ENCODE measurements at places on chromosomes 5 and 9. TPM values are rescaled to one million over a fixed set of nuclear protein-coding genes. Genes with fewer than 3 reads are reported as not detected.

Gene CAMLG
- total RNA-seq, result 19.9 TPM

Gene TMEM215
- not detected for total RNA-seq

Gene TCF7
- 2.1 TPM for total RNA-seq

Gene ZNF300
- total RNA-seq, result 1.1 TPM

Gene SARDH
- 0.43 TPM for total RNA-seq

Gene MARCOL
- total RNA-seq, result not detected

Gene CDH9
- total RNA-seq, result not detected

Gene FOXD4L4
- not detected for total RNA-seq

GRCh38 chr5:151952238-151952637 lies 27.6 kb upstream of the GLRA1 start:
- H3K27me3 ChIP-seq, result no peaks in the 10 kb centered on the region
- H3K27ac ChIP-seq, result no peak overlapping the region
- DNase-seq, result no peak

- no peaks in the 10 kb centered on the region for H3K27me3 ChIP-seq
- no peak for DNase-seq
- H3K4me3 ChIP-seq, result no peak overlapping the region
- no peaks in the 10 kb centered on the region for H3K4me1 ChIP-seq
These were observed 337.5 kb downstream of the NR2F1-AS1 start for GRCh38 chr5:93243481-93243880.

DNA sequence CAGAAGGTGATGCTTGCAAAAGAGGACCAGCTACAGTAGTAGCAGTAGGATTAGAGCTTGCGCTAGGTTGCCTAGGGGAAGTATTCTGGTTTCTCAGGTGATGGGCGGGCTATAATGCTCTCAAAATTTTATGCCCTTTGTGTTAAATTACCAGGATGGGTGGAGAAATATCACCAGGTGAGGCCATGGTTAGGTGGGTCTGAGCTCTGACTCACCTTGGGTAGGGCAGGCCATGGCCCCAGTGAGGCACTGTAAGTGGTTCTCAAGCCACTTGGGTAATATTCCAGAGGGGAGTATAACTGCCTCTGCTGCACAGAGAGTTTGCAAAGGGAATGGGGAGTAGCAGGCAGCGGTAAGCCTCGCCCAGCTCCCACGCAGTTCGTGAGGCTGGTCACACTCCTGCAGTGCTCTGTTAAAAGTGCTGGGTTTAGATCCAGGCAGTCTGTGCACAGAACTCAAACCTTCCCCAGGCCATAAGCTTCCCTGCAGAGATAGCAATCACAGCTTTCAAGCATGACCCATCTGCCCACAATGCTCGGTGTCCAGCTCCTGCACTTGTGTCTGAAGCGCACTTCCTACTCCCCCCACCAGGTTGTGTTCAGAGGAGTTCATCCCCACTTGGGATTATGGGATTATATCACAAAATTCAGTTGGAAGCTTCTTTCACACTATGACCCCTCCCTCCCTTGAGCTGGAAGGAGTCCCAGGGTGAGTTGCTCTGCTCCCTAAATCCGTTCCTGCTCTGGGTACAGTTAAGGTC lies 575.0 kb downstream of the CHSY3 start:
- no peaks in the 10 kb centered on the region for H3K27me3 ChIP-seq
- H3K36me3 ChIP-seq, result no peaks in the 10 kb centered on the region
- H3K4me3 ChIP-seq, result no peak overlapping the region
- no peak overlapping the region for H3K27ac ChIP-seq
- no peak for DNase-seq

DNA sequence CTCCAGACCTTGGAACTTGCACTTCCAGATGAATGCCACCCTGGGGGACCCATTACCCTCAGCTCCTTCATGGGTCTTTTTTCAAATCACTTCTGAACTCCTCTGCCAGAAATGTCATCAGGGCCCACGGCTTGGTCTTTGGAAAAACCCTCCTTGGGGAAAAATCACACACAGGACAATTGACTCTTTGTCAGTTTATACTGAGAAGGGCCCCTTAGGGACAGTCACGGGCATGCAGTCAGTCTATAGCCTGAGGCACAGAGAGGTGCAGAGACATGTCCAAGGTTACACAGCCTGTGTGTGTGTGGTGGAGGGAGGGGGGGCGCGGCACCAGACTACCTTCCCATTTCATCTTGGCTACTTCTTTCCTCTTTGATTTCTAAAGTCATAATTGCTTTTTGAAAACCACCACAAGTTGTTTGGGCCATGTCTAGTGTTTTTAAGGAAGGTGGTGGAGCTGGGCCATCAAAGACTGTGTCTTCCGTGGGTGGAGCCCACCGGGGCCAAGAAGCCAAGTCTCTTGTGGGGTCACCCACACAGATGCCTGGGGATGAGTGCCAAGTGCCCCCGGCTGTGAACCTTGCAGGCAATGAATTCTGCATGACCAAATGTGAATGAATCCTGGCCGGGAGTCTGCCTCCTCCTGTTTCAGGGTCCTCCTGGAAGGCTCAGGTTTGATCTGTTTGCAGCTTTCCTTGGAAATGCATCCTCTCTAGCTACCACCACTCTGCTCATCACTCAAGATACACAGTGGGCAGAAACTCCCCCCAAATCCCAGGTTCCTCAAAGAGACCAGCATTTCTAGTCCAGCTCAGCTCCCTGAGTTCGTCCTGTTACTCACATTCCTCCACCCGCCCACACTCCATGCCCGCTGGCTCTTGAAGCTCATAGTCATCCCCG lies 200.1 kb upstream of the TBC1D2 start:
- DNase-seq, result no peak
- no peaks in the 10 kb centered on the region for H3K4me1 ChIP-seq
- H3K27ac ChIP-seq, result no peak overlapping the region
- H3K36me3 ChIP-seq, result no peaks in the 10 kb centered on the region

- no peak overlapping the region for H3K4me3 ChIP-seq
- H3K36me3 ChIP-seq, result no peaks in the 10 kb centered on the region
- H3K27ac ChIP-seq, result no peak overlapping the region
- no peak for DNase-seq
- no peaks in the 10 kb centered on the region for H3K4me1 ChIP-seq
These were observed 94.2 kb downstream of the PAX5 start for GRCh38 chr9:36939655-36940499.

GRCh38 chr5:78706825-78707224 lies 58.3 kb upstream of the LHFPL2 start:
- no peak overlapping the region for H3K4me3 ChIP-seq
- DNase-seq, result no peak
- no peaks in the 10 kb centered on the region for H3K36me3 ChIP-seq
- no peaks in the 10 kb centered on the region for H3K27me3 ChIP-seq

GRCh38 chr5:66864240-66864884 lies 268.2 kb downstream of the MAST4 start:
- no peak for DNase-seq
- no peak overlapping the region for H3K27ac ChIP-seq
- H3K27me3 ChIP-seq, result peaks cover 9% of the 10 kb centered on the region
- H3K36me3 ChIP-seq, result no peaks in the 10 kb centered on the region

DNA sequence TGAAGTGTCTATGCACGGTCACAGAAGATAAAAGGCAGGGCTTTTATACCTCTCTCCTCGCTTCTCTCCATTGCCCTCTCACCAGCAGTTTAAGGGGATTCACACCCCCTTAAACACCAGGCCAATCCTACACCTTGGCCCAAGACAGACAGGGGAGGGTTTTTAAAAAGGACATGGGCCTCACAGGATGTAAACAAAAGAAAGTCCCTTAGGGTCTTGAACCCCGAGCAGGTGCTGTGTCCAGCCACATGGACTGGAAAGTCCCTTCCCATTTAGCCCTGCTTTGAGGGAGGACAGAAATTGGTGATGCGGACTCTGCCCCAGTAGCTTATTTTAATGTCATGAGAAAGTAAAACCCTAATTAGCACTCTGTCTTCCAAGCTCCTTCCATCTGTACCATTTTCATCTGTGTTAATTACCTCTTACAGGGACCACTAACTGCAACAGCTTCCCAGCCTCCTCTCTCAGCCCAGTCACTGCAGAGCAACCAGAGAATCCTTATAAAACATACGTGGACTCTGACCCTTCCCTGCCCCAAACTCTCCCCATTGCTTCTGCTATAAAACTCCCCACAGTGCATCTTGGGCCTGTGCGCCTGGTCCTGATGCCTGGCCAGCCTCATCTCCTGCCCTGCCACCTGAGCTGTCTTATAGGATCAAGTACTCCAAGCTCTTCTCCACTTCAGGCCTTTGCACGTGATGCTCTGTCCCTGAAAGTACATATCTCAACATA lies 16.7 kb downstream of the WHRN start:
- no peaks in the 10 kb centered on the region for H3K4me1 ChIP-seq
- no peak overlapping the region for H3K4me3 ChIP-seq
- H3K27ac ChIP-seq, result no peak overlapping the region
- H3K36me3 ChIP-seq, result no peaks in the 10 kb centered on the region
- H3K27me3 ChIP-seq, result no peaks in the 10 kb centered on the region

GRCh38 chr5:102719886-102720285 lies 35.2 kb upstream of the PAM start:
- no peak for DNase-seq
- H3K36me3 ChIP-seq, result no peaks in the 10 kb centered on the region
- H3K27me3 ChIP-seq, result no peaks in the 10 kb centered on the region
- no peaks in the 10 kb centered on the region for H3K4me1 ChIP-seq
- no peak overlapping the region for H3K27ac ChIP-seq
- H3K4me3 ChIP-seq, result no peak overlapping the region

- H3K27me3 ChIP-seq, result no peaks in the 10 kb centered on the region
- no peak overlapping the region for H3K27ac ChIP-seq
- H3K4me3 ChIP-seq, result no peak overlapping the region
- peaks cover 25% of the 10 kb centered on the region for H3K4me1 ChIP-seq
- no peak for DNase-seq
These were observed 23.2 kb downstream of the RETREG1 start for GRCh38 chr5:16593628-16594027.

GRCh38 chr5:108523360-108523759 lies 141.5 kb upstream of the FBXL17 start:
- DNase-seq, result no peak
- no peaks in the 10 kb centered on the region for H3K36me3 ChIP-seq
- no peaks in the 10 kb centered on the region for H3K27me3 ChIP-seq
- no peaks in the 10 kb centered on the region for H3K4me1 ChIP-seq

DNA sequence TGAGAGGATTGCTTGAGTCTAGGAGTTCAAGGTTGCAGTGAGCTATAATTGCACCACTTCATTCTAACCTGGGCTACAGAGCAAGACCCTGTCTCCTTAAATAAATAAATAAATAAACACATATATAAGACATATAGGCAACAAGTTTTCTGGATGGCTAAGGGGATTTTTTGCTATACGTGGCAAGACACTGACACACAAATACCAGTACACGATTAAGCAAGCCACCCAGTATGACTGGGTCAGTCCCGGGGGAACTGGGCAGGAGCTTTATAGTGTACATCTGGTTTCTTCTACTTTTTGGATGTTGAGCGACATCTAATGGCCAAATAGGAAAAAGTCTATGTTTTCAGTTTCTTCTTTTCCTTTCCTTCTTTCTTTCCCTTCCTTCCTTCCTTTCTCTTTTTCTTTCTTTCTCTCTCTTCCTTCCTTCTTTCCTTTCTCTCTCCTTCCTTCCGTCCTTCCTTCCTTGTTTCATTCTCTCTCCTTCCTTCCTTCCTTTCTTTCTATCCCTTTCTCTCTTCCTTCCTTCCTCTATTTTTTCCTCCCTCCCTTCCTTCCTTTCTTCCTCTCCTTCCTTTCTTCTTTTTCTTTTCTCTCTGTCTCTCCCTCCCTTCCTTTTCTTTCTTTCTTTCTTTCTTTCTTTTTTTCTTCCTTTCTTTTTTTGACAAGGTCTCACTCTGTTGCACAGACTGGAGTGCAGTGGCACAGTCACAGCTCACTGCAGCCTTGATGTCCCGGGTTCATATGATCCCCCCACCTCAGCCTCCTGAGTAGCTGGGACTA lies 47.0 kb upstream of the PLIN2 start:
- peak; percentile 64 for DNase-seq
- H3K27me3 ChIP-seq, result no peaks in the 10 kb centered on the region
- no peaks in the 10 kb centered on the region for H3K4me1 ChIP-seq
- no peaks in the 10 kb centered on the region for H3K36me3 ChIP-seq
- no peak overlapping the region for H3K4me3 ChIP-seq
- H3K27ac ChIP-seq, result no peak overlapping the region

- H3K27ac ChIP-seq, result no peak overlapping the region
- H3K4me1 ChIP-seq, result no peaks in the 10 kb centered on the region
- H3K36me3 ChIP-seq, result peaks cover 35% of the 10 kb centered on the region
- no peak overlapping the region for H3K4me3 ChIP-seq
These were observed 31.7 kb downstream of the AP3S1 start for GRCh38 chr5:115873392-115873791.

- H3K27me3 ChIP-seq, result no peaks in the 10 kb centered on the region
- no peak overlapping the region for H3K4me3 ChIP-seq
- H3K4me1 ChIP-seq, result peaks cover 10% of the 10 kb centered on the region
- H3K27ac ChIP-seq, result no peak overlapping the region
- DNase-seq, result no peak
These were observed 25.3 kb downstream of the SLC22A5 start for GRCh38 chr5:132394667-132395259.

DNA sequence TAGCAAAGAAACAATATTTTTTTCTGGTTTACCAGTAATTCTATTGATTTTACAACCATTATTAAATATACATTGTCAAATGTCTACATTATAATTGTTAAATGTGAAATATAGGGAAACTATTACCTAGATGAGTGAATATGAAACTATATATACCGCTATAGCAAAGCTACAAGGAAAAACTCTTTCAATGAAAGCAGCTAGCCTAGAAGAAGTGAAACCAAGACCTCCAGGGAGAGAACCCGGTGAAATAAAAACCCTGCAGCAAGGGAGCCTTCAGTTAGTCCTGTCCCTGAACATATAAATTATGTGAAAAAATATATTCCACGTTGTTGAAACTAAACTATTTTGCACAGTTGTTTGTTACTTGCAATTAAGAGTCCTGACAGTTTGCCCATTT lies 913.1 kb downstream of the EFNA5 start:
- DNase-seq, result no peak
- H3K27ac ChIP-seq, result no peak overlapping the region
- H3K4me1 ChIP-seq, result no peaks in the 10 kb centered on the region

- no peaks in the 10 kb centered on the region for H3K27me3 ChIP-seq
- DNase-seq, result no peak
These were observed 40.3 kb downstream of the HEXB start for GRCh38 chr5:74725331-74725730.

GRCh38 chr9:86488345-86488744 lies 134.1 kb upstream of the TUT7 start:
- H3K4me3 ChIP-seq, result no peak overlapping the region
- peaks cover 4% of the 10 kb centered on the region for H3K27me3 ChIP-seq
- no peaks in the 10 kb centered on the region for H3K36me3 ChIP-seq
- no peaks in the 10 kb centered on the region for H3K4me1 ChIP-seq
- no peak overlapping the region for H3K27ac ChIP-seq
- DNase-seq, result no peak

DNA sequence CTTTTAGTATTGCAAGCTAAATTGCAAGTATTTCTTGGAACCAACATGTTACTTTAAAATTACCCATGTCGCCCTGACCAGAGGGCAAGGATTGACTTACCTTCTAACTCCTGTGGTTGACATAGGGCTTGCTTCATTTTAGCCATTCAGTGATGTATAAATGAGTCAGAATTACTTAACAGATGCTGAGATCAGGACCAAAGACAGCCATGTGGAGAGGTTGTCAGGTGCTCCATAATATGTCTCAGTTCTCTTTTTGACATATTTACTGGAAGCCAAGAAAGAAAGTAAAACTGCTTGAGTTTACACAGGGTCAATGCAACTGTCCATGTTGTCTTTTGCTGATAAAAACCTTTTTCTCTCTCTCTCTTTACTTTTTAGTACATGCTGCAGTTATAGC lies 33.2 kb downstream of the F2RL2 start:
- H3K4me1 ChIP-seq, result no peaks in the 10 kb centered on the region
- no peak for DNase-seq
- no peaks in the 10 kb centered on the region for H3K36me3 ChIP-seq
- H3K27me3 ChIP-seq, result no peaks in the 10 kb centered on the region

GRCh38 chr5:59582746-59583145 lies 310.8 kb downstream of the PDE4D start:
- DNase-seq, result no peak
- no peaks in the 10 kb centered on the region for H3K36me3 ChIP-seq
- H3K27ac ChIP-seq, result no peak overlapping the region
- no peaks in the 10 kb centered on the region for H3K27me3 ChIP-seq
- H3K4me3 ChIP-seq, result no peak overlapping the region
